Activated B cell treated with CpG ODN at 0.5 μM for 24 hours (primary cell): ENCODE measurements at places on chromosomes 11 and 22. TPM values are rescaled to one million over a fixed set of nuclear protein-coding genes. Genes with fewer than 3 reads are reported as not detected.

The LMO2 gene
- 29.1 and 34.4 TPM in 2 replicates for total RNA-seq

The STK33 gene
- total RNA-seq, result 11.4 and 14.0 TPM in 2 replicates

The DMC1 gene
- total RNA-seq, result 0.54 and 0.91 TPM in 2 replicates

The TUT1 gene
- total RNA-seq, result 27.8 and 30.9 TPM in 2 replicates

The PARVG gene
- 91.6 and 96.1 TPM in 2 replicates for total RNA-seq

The SULT4A1 gene
- total RNA-seq, result not detected in 2 replicates

The MUC2 gene
- not detected in 2 replicates for total RNA-seq

The MS4A3 gene
- total RNA-seq, result not detected in 2 replicates

The TNNT3 gene
- total RNA-seq, result 2.9 and 3.5 TPM in 2 replicates

The C22orf15 gene
- 0.31 and 0.37 TPM in 2 replicates for total RNA-seq

The SMIM38 gene
- total RNA-seq, result 2.2 and 2.7 TPM in 2 replicates

The UBQLNL gene
- total RNA-seq, result 0.29 and 0.34 TPM in 2 replicates

The PKP3 gene
- 0.18 TPM in 1 of 2 replicates, not detected in the other for total RNA-seq

The CADM1 gene
- 0.86 and 0.91 TPM in 2 replicates for total RNA-seq
